ENCODE measurements at places on chromosomes 3 and 15.

DNA sequence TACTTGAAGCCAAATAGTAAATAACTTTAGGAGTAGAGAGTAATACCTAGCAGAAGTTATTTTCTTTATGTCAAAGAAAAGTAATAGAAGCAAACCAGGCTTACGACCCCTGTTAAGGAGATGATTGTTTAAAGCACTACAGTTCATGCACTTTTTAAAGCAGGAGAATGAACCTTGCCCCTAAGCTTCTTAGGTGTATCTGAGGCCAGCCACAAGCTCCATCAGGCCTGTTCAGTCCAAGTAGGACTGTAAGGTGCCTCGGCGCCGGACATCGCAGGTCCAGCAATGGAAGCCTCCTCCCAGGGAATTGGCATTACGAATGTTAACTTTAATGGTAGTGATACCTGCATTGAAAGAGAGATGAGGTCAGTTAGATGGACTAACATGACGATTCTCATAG, 16.5 kb downstream of the GATM start:
- no peak for DNase-seq

GRCh38 chr3:99049164-99049563, 147.7 kb upstream of the DCBLD2 start:
- DNase-seq = no peak

DNA sequence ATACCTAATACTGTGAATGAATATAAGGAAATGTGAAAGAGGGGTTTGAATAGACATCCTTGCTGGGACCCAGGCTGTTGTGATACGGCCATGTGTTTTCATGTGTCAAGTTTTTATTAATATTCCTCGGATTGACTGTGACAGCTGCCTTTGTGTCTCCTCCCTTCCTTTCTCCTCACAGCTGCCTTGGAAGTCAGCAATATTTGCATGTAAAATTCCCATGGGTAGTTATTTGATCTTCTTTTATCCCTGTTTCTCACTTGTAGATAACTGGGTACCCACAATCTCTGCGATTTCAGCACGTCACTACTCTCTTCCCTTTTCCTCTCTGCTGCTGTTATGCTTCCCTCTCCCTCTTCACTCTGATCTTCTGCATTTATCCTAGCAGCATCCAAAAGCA, 9.4 kb downstream of the GPR156 start:
- DNase-seq = no peak

GRCh38 chr15:37002041-37002672, 98.2 kb downstream of the MEIS2 start:
- DNase-seq = no peak

GRCh38 chr3:58520403-58521335, 16.3 kb downstream of the ACOX2 start:
- no peak for DNase-seq

- DNase-seq = no peak
Observed at GRCh38 chr15:63136742-63137141, 15.1 kb downstream of the LACTB start.

DNA sequence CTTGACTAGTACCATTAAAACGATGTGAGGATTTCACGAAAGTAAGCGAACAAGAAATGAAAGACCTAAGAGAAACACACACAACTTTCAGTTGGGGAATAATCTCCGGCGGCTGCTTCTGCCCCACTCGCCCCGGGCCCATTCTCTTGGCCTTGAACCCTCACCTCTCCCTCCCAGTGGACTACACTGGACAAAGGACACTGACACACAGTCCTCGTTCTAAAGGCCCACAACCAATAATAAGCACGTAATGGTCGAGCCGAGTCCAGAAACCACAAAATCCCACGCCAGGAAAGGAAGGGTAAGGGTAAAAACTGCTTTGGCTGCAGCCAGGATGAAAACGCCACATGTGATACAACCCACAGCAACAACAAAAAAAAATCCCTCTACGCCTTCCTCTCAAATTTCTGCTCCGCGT, 469 bp downstream of the ZNF770 start:
- no peak for DNase-seq

DNA sequence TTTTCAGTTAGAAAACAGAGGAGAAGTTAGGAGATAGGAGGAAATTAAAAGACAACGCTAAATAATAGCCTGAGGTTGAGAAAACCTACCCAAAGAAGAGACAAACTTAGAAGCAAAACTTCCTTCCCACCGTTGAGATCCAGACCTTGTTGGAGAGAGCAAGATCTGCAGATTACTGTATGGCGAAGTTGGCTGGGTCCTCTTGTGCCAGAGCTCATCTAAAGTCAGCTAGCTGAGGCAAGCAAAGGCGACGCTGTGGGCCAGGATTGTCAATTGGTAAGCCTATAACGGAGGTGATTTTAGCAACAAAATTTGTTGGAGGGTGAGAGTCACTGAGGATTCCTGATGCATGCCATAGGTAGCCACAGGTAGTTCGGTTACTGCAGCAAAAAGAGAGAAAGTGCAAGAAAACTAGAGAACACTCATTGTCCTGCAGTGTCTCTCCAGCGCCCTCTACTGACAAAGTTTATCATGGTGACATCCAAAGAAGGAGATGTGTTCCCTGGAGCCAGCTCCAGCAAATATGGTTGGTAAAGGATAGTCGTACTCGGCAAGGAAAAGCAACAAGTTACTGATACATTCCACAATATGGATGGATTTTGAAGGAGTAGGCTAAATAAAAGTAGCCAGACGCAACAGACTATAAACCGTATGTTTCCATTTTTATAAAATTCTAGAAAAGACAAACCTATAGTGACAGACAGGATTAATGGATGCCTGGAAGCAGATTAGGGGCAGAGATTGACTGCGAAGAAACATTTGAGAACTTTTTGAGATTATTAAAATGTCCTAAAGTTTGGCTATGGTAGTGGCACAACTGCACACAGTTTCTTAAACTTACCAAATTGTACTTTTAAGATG, 9.8 kb upstream of the OR5K4 start:
- DNase-seq = peak; percentile 11

GRCh38 chr3:74862476-74862875, 248.0 kb upstream of the CNTN3 start:
- DNase-seq = no peak

DNA sequence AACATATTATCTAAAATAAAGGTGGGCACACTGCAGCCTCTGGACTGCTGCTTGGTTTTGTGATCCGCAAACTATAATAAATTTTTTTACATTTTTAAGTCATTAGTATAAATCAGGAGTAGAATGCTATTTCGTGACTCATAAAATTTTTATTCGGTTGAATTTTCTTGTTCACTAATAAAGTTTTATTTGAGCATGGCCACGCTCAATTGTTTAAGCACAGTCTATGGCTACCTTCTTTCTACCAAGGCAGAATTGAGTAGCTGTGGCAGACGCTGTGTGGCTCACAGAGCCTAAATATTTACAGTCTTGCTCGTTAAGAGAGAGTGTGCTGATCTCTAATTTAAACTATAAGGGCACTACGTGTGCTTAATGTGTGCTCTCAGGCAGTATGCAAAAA, 28.9 kb downstream of the ROBO2 start:
- DNase-seq = no peak

DNA sequence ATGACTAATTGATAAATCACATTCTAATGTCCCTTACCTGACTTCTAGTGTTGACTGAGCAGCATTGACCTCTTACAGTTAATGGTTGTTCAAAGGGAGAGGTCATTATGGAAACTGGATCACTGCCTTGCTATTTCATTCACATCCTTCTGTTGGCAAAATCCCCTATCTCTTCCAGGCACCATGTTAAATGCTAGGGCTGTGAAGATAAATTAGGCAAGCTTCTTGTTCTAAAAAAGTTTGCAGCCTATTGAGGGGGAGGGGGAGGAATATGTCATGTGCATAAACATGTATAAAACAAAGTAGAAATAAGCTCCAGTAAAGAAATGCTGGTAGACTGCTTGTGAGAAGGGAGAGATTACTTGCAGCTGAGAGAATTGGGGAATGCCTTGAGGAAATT, 84.8 kb upstream of the MLF1 start:
- no peak for DNase-seq

Measured in RKO (cell line).